ENCODE measurements at places on chromosomes 1 and 21.
A peak's percentile ranks its signal among the peaks of the same experiment; 100 is the strongest.

- DNase-seq: no peak
Measured at GRCh38 chr21:42495765-42496119, 282 bp downstream of the RSPH1 start.

- peak; percentile 3 for DNase-seq
Measured at GRCh38 chr1:56200442-56200841, 378.9 kb downstream of the PLPP3 start.

DNA sequence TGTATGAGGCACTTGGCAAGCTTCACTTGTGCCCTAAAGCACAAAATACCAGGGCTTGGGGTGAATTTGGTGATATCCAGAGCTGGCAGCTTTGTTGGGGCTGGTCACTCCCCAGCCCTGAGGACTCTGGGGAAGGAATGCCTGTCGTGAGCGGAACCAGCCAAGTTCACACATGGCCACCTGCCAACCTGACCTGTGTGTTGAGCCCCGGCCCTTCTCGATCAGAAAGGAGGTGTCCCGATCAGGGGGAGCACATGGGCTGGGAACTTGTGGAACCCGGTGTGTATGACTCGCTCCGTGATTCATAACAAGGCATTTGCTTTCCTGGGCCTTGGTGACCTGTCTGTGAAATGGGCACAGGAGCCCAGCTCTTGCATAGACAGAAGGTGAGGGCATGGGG, 43.1 kb downstream of the AGPAT3 start:
- no peak for DNase-seq

DNA sequence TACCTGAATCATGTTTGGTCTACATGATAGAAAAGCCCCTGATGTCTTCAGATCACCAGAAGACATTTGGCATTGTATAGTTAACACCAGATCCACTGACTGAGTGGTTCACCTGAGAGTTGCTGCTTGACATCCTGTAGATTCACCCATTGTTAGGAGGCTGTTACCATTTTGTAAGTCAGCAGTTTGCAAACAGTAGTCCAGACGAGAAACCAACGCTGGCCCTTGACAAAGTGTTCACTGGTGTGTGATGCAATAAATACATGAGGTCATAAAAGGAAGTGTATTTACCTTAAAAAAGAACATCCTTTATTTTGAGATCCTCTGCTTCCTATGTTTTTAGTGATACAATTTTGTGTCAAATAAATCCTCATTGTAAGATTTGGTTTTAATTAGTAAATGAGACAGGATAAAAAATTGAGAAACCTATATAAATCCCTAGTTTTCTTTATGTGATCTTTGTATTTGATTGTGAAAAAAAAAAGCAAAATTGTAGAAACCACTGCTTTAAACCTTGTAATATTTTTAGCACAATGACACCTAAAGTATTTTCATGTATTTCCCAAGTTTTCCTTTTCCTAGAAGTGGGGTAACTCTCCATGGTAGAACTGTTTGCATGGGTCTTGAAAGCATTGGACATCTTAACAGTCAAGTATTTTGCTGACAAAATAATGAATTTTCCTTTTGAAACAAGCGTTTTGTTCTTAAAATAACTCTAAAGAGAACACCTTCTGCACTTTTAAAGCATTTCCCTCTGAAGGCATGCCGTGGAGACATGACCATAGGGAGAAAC, 204.3 kb downstream of the FGGY start:
- DNase-seq: no peak

Data from NCI-H1694 treated with DMSO at 0.1 percent for 48 hours (cell line).